Stimulated activated CD4-positive, alpha-beta T cell treated with anti-CD3 and anti-CD28 coated beads, Interleukin-2, amount 100 ng/mL, for 4 hours (primary cell): ENCODE measurements at places on chromosomes 1 and 21.

- no peak for DNase-seq
These were observed 136.6 kb downstream of the SYF2 start for GRCh38 chr1:25095635-25096200.

DNA sequence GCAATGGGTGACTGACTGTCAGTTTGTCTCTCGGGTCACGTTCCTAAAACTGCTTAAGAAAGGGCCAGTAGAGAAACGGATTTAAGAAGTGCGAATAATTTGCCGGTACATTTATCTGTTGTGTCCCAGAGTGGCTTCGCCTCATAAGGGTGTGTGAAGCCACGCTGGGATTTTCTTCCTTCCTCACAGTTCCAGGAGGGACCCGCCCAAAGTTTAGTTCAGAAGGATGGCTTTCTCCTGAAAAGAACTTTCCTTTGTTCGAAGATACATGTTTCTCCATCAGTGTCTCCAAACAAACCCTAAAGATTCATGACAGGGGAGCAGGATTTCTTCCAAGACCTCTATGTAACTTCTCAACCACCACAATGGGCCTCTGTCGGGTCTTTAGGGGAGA is 49.8 kb downstream of the ADAMTS1 start:
- no peak for DNase-seq

- DNase-seq = no peak
These were observed 116.8 kb downstream of the KCNH1 start for GRCh38 chr1:211017075-211017718.

GRCh38 chr1:110554871-110555801 is 36.2 kb upstream of the KCNA10 start:
- peak; percentile 55 for DNase-seq

- DNase-seq = no peak
These were observed 93.4 kb upstream of the KCNK1 start for GRCh38 chr1:233520261-233521191.

GRCh38 chr1:169692756-169693460 is 18.5 kb downstream of the SELL start:
- DNase-seq = no peak

DNA sequence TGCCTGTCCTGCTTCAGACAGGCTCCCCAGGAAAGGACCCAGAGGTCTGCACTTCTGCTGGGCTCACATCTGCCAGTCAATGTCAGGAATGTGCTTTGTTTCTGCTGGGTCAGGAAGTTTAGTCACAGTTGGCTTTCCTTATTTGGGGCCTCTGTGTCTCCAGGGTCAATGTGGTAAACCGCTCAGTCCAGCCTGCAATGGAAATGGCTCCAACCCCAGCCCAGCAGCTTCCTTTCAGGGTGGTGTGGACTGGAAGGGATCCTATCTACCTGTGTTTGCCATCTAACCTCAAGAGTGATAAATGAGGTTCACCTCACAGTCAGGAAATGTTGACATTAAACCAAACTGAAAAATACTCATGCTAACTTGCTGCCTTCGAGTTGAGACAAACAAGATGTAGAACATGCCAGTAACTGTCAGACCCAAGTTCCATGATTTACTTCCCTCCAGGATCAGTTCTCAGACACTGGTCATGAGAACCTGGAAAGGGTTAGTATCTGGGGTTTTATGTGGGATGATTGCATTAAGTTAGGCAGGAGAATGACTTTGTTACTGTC is 20.3 kb downstream of the ENO1 start:
- DNase-seq = no peak

GRCh38 chr1:109225711-109226445 is 12.2 kb downstream of the SARS1 start:
- no peak for DNase-seq

DNA sequence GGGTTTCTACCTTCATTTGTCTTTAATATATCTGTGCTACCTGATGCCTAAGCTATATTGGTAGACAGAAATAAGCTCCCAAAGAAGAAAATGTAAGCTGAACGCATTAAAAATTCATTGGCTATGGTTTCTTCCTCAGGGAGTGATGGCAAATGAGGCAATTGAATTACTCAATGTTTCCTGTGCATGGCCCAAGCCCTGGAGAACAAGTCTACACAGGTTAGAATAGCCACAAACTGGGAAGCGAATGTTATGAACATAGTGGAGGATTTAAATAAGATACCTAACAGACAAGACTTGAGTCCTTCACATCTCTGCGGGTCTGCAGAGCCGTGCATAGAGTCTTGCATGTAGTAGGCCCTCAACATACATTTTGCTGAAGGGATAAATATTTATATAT is 350.3 kb downstream of the RWDD3 start:
- DNase-seq = no peak

DNA sequence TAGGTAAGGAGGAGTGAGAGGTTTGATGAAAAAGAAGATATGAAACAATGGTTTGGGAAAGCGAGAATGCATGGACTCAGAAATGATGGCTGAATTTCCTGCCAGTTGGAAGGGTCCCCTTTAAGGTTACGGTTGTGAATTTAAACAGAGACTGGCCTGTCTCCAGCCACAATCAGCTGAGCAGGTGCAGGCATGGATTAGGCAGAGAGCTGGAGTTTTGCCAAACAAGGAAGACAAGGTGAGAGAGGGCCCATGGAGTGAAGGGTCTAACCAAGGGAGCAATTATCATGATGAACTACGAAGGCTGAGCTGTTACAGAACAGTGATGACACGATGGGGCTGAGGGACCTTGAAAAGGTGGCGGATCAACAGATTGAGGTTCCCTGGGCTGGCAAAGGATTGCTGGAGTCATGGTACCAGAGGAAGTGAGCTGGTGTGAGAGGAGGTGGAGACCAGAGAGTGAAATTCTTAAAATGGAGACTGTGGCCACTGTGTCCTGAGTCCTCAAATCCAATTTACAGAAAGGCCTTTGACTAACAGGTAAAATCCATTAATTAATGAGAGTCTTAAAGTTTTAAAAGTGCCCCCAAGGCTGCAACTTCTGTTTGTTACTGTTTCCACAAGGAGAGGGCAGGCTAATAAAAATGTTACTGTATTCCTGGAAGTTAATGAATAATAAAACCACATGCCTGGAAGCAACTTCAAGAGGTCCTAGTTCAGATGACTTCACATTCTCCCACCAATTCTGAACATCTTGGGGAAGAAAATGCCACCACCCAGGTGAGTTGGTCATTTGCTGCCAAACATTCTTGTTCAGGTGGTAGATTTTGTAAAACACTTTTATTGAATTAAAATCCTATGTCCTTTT is 41.5 kb downstream of the LHX9 start:
- no peak for DNase-seq

DNA sequence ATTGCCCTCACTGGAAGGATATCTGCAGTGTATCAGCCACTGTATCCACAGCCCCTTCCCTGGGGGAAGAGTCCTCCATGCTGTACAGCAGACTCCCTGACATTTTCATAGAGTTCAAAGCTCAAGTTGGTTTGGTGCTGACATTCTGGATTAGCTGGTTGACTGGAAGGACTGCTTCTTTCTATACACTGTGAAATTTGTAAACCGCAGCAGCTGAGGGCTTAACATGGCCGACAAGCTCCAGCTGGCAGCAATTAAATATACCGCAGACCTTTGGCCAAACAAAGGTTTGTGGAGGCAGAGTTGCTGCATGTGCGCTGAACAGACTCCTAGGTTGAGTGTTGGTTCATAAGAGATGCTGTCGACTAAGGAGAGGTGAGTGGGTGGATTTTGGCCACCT is 126.4 kb downstream of the DHRS3 start:
- DNase-seq = no peak

- no peak for DNase-seq
These were observed 37.4 kb downstream of the PHC2 start for GRCh38 chr1:33393524-33393923.

GRCh38 chr1:200206340-200206739 is 178.8 kb downstream of the NR5A2 start:
- no peak for DNase-seq

DNA sequence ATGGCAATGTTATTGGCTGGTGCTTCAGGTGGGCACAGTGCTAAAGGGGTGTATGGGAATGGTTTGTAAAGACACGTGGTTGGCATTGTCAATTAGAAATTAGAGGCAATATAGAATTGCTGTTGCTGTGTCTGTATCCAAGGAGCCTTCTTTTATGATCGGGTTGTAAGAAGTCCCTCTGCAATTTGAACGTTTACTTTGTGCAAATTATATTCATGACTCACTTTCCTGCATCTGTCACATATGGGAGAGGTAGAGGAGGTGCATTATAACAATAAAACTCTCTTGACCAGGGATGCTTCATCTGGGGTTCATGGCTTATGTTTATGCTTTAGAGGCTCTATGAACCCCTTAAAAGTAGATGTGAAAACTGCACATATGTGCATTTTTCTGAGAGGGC is 130.4 kb upstream of the DNAH14 start:
- DNase-seq = no peak
